Anterior cingulate cortex (tissue), 58 donors: ENCODE measurements at places on chromosomes 16 and 17.

DNA sequence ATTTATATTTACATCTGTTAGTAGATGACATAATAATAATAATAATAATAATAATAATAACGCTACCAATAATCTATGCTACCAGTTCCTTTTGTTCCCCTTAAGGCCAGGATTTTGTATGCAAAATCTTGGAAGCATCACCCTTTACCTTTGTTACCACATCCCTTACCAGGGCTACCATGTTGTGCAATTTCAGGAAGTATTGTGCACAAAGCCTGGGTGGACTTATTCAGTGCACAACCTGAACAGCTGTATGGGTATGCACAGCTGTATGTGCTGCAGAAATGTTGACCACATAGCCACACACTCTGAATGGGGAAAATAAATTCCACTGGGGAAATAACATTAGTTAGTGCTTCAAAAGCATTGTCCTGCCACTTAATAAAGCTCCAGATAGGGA, 19.9 kb upstream of the CALB2 start:
- DNase-seq: no peak

DNA sequence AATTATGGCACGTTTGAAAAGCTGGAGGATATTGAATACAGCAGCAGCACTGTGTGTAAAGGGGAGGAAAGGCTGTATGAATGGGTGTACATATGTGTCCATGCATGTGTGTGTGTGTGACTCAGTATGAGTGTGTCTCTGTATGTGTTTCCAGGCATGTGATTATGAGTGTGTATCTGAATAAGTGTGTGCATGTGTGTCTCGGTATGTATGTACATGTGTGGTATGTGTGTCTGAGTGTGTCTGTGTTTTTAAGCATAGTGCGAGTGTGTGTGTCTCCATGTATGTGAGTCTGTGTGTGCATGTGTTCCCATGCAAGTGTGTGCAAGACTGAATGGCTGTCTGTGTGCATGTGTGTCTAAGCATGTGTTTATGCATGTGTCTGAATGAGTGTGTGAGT, 259.1 kb upstream of the XYLT1 start:
- DNase-seq: no peak

DNA sequence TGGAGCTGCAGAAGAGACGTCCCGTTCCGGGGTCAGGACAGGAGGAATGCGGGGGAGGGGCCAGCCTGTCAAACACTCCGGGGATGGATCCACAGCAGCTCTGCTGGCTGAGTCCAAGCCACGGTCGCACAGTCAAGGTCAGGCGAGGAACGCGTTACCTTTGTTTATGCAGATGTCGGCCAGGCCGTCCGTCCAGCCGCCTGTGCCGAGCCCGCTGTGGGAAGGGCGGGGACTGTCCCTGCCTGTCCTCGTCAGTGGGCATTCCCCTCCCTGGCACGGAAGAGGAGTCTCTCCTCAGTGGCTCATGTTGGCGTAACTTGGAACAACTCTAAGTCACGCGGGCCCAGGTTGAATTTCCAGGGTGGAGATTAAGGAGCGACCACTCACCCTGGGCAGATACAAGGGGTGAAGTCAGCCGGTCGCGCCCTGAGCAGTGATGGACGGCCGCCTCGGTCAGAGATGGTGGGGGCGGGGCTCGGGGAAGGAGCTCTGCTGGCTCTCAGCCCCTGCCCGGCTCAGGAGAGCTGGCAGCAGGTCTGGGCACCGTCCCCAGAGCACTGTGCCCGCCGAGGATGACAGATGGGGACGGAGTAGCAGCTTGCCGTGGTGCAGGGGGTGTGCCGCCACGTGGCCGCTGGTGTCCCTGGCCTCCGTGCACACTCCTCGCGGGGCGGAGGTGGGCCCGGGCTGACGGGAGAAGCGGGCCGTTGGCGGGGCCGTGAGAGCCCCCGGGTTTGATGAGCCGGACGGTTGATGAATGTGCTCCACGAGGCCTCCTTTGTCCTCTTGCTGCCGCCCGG, 7.3 kb downstream of the CACNA1H start:
- DNase-seq: peak; percentile 31

GRCh38 chr16:51374346-51374745, 223.3 kb upstream of the SALL1 start:
- no peak for DNase-seq

- DNase-seq: no peak
These were observed 17.1 kb downstream of the SPG7 start for GRCh38 chr16:89525146-89525913.

- no peak for DNase-seq
These were observed 26.0 kb downstream of the TAC4 start for GRCh38 chr17:49821916-49822315.

DNA sequence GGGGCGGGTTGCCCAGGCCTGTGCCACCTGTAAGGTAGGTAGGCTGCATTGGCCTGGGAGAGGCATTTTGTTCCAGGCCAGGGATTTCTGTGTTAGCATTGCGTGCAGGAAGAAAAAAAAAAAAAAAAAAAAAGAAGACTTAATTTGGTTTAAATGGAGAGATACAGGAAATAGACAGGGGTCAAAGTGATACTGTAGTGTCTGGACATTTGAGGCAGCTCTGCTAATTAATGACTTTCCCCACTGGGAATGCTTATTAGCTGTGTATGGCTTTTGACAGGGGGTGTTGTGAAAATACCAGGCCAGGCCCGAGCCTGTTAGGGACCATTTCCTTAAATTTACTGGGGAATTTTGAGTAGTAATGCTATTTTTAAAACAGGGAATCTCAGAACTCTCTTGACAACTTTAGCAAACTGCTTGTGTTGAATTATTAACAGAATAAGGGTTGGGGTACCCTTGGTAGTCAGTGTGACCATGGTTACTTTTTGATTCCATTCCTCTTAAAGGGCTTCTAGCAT, 1.0 kb downstream of the MAP2K4 start:
- DNase-seq: no peak

DNA sequence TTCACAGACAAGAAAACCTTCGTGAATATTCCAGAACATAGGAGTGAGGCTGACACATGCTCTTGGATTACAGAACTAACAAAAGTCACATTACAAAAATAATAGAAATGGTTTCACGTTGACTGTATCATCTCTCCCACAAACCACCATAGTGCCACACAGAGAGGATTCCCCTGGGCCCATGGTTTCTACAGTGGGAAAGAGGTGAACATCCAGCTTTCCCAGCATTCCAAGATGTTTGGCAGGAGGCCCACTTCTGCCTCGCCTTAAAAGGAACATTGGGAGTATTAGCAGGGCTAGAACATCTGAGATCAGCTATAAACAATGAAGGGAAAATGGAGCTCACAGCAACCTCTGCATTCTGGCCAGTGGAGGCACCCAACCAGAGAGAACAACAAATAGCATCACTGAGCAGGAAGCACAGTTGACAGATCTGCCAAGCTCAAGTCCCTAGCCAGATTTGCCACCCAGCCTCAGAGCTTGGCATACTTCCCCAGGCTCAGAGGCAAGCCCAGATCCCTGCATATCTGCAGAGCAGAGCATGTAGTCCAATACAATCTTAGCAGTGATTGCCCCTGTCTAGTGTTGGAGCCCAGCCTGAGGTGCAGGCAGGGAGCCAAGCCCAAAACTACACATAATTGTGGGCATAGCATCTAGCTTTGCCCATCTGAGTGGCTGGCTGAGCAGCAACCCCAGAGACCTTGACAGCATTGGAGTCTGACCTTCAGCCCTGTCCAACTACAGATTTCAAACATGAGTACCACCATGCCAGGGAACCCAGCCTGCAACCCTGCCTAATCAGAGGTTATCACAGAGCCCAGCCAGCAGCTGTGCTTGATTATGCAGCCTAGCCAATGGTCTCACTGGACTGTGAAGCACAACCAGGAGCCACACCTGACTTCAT, 260.4 kb downstream of the CEP112 start:
- DNase-seq: no peak

GRCh38 chr16:19645557-19645981, 72.5 kb downstream of the KNOP1 start:
- no peak for DNase-seq

GRCh38 chr17:17958982-17959381, 13.2 kb downstream of the TOM1L2 start:
- no peak for DNase-seq

- no peak for DNase-seq
These were observed 79.5 kb downstream of the TIMM22 start for GRCh38 chr17:1076299-1076981.

- no peak for DNase-seq
These were observed 150.9 kb downstream of the C16orf95 start for GRCh38 chr16:87166321-87166720.

- DNase-seq: no peak
These were observed 23.8 kb downstream of the TSC2 start for GRCh38 chr16:2071454-2072202.

GRCh38 chr16:9417898-9418297, 326.5 kb downstream of the HAPSTR1 start:
- DNase-seq: no peak

DNA sequence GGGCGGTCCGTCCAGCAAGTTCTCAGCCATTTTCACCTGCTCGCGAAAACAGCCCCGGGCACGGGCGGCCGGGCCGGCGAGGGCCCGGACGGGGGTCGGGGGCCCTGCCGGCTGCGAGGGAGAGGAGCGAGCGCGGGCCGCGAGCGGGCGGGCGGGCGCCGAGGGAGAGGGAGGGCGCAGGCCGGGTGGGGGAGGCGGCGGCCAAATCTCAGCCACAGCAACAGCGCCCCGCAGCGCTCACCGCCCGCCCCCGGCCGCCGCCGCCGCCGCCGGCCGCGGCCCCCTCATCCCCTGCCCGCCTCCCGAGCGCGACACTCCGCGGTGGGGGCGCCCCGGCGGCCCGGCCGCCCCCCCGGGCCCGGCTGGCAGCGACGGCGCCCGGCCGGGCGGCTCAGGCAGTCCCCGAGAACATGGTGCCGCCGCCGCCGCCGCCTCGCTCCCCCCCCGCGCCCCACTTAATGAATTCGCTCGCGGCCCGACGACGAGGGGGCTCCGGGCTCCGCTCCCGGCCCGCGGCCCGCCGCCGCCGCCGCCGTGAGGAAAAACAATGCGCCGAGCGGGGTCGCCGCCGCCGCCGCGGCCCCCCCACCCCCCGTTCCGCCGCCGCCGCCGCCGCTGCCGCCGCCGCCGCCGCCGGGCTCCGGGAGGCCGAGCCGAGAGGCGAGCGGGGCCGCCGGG, 487 bp downstream of the CREBBP start:
- DNase-seq: peak; percentile 45

DNA sequence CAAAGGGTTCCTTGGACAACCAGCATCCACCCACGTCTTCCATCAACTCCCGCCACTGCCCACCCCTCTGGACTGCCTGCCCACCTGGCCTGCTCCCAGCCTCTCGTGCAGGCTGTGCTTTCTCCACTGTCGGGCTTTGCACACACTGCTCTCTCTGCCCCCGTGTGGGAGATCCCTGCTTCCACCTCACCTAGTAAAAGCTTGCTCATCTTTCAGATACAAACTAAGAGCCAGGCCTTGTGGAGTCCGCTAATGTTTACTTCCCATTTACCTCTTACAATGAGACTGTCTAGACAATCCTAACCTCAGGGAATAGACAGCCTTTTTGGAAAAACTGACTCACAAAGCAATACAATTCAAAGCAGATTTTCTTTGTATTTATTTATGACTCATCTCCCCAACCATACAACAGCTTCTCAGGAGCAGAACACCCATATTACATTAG, 67.6 kb downstream of the USP31 start:
- DNase-seq: no peak

GRCh38 chr17:50549969-50550368, 3.0 kb downstream of the SPATA20 start:
- DNase-seq: no peak
